ENCODE measurements at places on chromosomes 13 and 19.

- DNase-seq, result no peak
- no peaks in the 10 kb centered on the region for H3K27me3 ChIP-seq
- H3K27ac ChIP-seq, result no peak overlapping the region
- H3K36me3 ChIP-seq, result no peaks in the 10 kb centered on the region
- no peak overlapping the region for H3K4me3 ChIP-seq
Observed at GRCh38 chr19:31903979-31904378, 441.4 kb upstream of the ZNF507 start.

DNA sequence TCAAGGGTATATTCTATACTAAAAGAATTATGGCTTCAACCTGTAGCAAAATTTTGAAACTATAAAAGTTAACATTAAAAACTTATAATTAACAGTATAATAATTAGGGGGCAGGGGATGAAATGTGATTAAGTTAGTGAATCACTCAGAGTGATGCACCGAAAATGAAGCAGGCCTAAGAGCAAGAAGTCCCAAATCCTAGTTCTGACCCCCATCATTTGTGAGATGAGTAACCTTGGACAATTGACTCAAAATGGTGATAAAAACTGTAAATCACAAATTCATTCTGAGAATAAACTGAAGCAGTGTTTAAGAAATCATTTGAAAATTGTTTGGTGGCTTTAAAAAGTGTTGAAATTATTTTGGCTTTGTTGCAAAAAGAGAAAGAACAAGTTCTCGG is 56.8 kb downstream of the KLF12 start:
- H3K4me1 ChIP-seq, result peaks cover 56% of the 10 kb centered on the region
- no peaks in the 10 kb centered on the region for H3K36me3 ChIP-seq
- DNase-seq, result no peak
- H3K27me3 ChIP-seq, result no peaks in the 10 kb centered on the region

DNA sequence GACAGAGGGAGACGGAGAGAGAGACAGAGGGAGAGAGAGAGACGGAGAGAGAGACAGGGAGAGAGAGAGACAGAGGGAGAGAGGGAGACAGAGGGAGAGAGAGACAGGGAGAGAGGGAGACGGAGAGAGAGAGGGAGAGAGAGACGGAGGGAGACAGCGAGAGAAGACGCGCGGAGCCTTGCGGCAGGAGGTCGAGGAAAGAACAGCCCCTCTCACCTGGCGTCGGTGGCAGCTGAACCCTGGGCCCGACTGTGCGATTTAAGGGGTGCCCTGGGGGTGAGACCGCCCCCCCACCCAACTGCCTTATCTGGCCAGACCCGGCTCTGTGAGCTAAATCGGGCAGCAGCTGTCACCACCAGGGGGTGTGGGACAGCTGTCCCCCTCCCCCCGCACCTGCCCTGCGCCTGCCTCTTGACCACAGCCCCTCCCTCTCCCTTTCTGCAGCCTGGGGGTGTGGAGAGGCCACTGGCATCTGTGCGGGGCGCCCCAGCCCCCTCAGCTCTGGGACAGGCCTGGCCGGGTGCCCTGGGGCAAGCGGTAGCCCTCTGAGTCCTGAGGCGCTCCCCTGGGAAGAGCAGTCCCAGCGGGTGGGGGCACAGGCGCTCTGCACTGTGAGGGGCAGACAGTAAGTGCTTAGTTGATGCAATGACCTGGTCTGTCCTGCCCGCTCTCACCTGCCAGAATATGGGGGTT is 10.8 kb downstream of the JOSD2 start:
- peak; percentile 83 for DNase-seq
- H3K4me3 ChIP-seq, result peak overlapping the region; percentile 70
- H3K27me3 ChIP-seq, result no peaks in the 10 kb centered on the region
- H3K4me1 ChIP-seq, result peaks cover 8% of the 10 kb centered on the region
- H3K36me3 ChIP-seq, result no peaks in the 10 kb centered on the region

DNA sequence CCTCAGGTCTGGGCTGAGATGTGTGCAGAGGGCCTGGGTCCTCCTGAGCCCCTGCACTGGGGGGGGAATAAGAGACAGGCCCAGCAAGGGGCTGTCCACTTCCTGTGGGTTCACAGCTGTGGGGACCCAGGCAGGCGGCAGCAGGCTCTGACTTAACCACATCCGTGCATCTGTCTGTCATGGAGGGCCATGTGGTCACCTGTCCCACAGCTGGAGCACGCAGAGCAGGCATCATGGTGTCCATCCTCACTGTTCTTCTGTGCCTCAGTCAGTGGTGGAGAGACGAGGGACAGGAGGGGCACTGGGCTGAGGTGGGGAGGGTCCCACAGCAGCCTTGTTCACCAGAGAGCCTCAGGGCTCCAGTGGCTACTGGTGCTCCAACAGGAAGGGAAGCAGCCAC is 16.3 kb upstream of the KIR3DL3 start:
- no peaks in the 10 kb centered on the region for H3K36me3 ChIP-seq
- H3K27ac ChIP-seq, result no peak overlapping the region
- no peak overlapping the region for H3K4me3 ChIP-seq
- H3K4me1 ChIP-seq, result no peaks in the 10 kb centered on the region
- no peak for DNase-seq

DNA sequence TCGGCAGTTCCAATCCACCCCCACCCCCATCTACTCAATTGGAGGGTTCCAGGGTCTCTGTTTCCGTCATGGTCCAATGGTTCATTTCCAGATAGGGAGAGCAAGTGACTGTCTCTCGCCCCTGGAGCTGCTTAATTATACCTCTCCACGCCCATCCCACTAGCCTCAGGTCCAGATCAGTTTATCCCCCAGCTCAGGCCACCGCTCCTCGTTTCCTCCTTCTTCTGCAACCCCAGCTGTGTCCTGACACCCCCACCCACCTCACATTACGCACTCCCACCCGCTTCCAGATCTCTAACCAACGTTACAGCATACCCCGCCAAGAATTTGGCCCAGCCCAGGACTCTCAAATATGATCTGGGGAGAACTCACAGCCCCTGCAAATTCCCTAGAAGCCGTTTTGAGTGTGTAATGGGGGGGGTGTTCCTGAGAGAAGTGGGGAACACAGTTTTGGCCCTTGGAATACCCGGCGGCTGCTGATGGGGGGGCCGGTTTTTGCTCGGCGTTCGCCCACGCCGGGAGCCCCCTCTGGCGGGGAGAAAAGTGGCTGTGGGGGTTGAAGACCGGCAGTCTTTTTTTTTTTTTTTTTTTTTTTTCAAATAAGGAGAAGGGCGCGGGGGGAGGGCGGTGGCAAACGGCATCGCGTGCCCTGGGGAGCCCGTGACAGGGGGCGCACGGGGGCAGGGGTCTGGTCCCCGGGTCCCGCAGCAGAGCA is 1.7 kb upstream of the PDE4A start:
- no peak overlapping the region for H3K27ac ChIP-seq
- no peaks in the 10 kb centered on the region for H3K36me3 ChIP-seq
- H3K4me3 ChIP-seq, result peak overlapping the region; percentile 50
- H3K4me1 ChIP-seq, result peaks cover 45% of the 10 kb centered on the region

DNA sequence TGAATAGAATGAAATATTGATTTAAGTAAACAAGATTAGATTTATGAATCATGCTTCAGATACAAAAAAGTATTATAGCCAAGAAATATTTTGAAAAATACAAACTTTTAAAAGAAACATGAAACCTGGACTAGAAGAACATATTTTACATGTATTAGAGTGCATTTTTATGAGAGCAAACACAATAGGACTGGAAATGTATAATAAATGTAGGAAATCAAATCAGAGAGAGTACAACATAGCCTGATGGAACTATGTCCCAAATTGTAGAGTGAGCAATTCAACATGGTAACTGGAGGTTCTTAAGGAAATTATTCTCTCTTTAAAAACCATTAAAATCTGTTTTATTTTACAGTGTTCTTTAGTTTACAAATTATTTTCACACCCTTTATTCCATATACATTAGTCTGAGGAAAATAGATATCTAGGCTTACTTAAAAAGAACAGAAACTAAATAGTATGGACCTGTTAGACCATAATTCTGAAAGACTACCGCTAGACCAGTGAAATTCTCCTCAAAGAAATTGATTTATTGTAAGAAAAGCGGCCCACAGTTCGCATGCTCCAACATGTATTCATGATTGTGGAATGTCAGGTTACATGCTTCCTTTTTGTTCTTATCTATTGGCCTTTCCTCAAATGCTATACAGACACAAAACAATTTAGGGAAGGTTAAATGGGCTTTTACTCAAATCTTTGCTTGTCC is 1526.5 kb upstream of the SLC10A2 start:
- H3K27ac ChIP-seq, result no peak overlapping the region
- DNase-seq, result no peak
- H3K4me3 ChIP-seq, result no peak overlapping the region
- no peaks in the 10 kb centered on the region for H3K4me1 ChIP-seq
- no peaks in the 10 kb centered on the region for H3K27me3 ChIP-seq

DNA sequence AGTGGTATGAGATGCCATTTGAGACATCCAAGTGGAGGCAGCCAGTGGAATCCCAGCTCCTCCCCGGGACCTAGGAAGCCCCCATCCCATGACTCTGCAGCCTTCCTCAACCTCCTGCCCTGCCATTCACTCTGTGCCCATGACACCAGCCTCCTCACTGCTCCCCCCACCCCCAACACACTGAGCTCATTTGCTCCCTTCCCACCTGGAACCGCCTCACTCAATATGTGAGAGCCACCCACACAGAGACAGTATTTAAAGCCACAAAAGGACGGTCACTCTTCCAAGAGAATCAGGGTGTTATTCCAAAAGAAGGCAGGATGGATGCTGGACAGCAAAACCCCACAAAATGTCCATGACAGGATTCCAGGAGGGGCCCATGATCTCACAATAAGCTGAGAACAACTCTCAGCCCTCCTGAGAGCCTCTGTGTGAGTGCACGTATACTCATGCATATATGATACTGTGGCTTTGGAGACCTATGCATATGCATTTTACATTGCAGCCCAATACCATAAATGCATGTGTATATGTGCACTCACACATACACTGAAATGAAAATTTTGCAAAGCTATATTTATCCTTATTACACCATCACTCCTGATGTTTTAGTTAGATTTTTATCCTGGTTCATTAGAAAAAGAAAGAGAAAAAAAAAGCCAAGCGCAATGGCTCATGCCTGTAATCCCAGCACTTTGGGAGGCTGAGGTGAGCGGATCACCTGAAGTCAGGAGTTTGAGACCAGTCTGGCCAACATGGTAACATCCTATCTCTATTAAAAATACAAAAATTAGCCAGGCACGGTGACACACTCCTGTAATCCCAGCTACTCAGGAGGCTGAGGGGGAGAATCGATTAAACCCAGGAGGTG is 10.8 kb upstream of the RANBP3 start:
- H3K4me1 ChIP-seq, result peaks cover 22% of the 10 kb centered on the region
- no peaks in the 10 kb centered on the region for H3K27me3 ChIP-seq
- H3K4me3 ChIP-seq, result no peak overlapping the region
- H3K36me3 ChIP-seq, result no peaks in the 10 kb centered on the region
- DNase-seq, result no peak

DNA sequence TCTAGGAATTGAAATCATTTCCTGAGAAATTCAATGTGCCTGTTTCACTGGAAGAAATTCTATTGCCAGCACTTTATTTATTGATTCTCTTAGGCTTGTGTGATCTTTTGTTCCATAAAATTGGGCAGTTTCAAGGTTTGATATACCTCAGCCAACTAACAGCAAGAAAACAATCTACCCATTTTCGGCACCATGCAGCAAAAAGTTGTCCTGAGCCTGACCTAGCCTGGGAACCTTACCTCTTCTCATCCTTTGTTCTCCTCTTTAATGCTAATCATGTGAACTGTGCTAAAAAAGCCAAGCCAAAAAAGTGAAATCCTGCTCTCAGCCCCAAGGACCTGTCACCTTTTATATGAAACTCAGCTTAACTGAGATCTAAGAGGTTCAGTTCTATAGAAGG is 477.3 kb downstream of the SUCLA2 start:
- no peaks in the 10 kb centered on the region for H3K27me3 ChIP-seq
- peaks cover 13% of the 10 kb centered on the region for H3K4me1 ChIP-seq
- peak overlapping the region; percentile 47 for H3K27ac ChIP-seq
- DNase-seq, result no peak
- H3K36me3 ChIP-seq, result no peaks in the 10 kb centered on the region

GRCh38 chr19:18932216-18932841 is 8.7 kb downstream of the HOMER3 start:
- peaks cover 5% of the 10 kb centered on the region for H3K4me1 ChIP-seq
- H3K36me3 ChIP-seq, result peaks cover 54% of the 10 kb centered on the region
- H3K4me3 ChIP-seq, result peak overlapping the region; percentile 20
- no peak overlapping the region for H3K27ac ChIP-seq
- H3K27me3 ChIP-seq, result no peaks in the 10 kb centered on the region

GRCh38 chr13:70087247-70087646 is 20.4 kb upstream of the ATXN8OS start:
- H3K36me3 ChIP-seq, result no peaks in the 10 kb centered on the region
- no peak overlapping the region for H3K27ac ChIP-seq
- H3K4me3 ChIP-seq, result no peak overlapping the region

DNA sequence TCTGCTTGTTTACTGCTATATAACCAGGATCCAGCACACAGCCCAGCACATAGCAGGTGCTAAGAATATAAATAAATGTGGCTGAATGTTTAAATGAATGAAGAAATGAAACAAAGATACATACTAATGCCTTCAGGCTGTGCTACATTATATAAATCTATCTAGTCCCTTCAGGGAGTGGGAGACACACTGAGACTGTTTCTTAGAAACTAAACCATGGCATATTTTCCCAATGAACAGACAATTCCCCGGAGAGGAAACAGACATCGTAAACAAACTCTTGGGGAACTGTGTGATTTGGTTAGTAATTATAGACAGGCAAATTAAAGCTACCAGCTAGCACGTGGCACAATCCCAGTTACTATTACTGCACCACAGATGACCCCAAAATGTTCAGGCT is 9.7 kb upstream of the FEM1A start:
- no peak for DNase-seq
- no peaks in the 10 kb centered on the region for H3K36me3 ChIP-seq
- no peak overlapping the region for H3K27ac ChIP-seq
- no peaks in the 10 kb centered on the region for H3K4me1 ChIP-seq

- H3K27ac ChIP-seq, result peak overlapping the region; percentile 72
- peak; percentile 66 for DNase-seq
- no peaks in the 10 kb centered on the region for H3K36me3 ChIP-seq
- H3K27me3 ChIP-seq, result peaks cover 44% of the 10 kb centered on the region
- H3K4me3 ChIP-seq, result peak overlapping the region; percentile 79
Observed at GRCh38 chr19:18109733-18110608, 12.4 kb downstream of the MAST3 start.

- DNase-seq, result peak; percentile 51
- no peaks in the 10 kb centered on the region for H3K36me3 ChIP-seq
- no peak overlapping the region for H3K27ac ChIP-seq
- peaks cover 73% of the 10 kb centered on the region for H3K27me3 ChIP-seq
- H3K4me1 ChIP-seq, result no peaks in the 10 kb centered on the region
- H3K4me3 ChIP-seq, result no peak overlapping the region
Observed at GRCh38 chr19:51473009-51473707, 5.2 kb upstream of the CEACAM18 start.

- no peak overlapping the region for H3K27ac ChIP-seq
- no peak overlapping the region for H3K4me3 ChIP-seq
- H3K4me1 ChIP-seq, result peaks cover 3% of the 10 kb centered on the region
- no peaks in the 10 kb centered on the region for H3K27me3 ChIP-seq
- H3K36me3 ChIP-seq, result peaks cover 5% of the 10 kb centered on the region
Observed at GRCh38 chr13:28171266-28171665, 32.9 kb downstream of the PAN3 start.

All from left ventricle myocardium inferior (tissue), 1 donor.